Tongue (tissue), 3 donors: ENCODE measurements at places on chromosomes 13 and 19. TPM values are rescaled to one million over a fixed set of nuclear protein-coding genes. Genes with fewer than 3 reads are reported as not detected.

GRCh38 chr19:24065865-24066604 is 21.0 kb upstream of the ZNF254 start:
- no peak for DNase-seq

GRCh38 chr19:44788971-44789370 is 11.3 kb downstream of the CBLC start:
- no peak for DNase-seq

Gene ZNF320
- total RNA-seq: 27.7 TPM

DNA sequence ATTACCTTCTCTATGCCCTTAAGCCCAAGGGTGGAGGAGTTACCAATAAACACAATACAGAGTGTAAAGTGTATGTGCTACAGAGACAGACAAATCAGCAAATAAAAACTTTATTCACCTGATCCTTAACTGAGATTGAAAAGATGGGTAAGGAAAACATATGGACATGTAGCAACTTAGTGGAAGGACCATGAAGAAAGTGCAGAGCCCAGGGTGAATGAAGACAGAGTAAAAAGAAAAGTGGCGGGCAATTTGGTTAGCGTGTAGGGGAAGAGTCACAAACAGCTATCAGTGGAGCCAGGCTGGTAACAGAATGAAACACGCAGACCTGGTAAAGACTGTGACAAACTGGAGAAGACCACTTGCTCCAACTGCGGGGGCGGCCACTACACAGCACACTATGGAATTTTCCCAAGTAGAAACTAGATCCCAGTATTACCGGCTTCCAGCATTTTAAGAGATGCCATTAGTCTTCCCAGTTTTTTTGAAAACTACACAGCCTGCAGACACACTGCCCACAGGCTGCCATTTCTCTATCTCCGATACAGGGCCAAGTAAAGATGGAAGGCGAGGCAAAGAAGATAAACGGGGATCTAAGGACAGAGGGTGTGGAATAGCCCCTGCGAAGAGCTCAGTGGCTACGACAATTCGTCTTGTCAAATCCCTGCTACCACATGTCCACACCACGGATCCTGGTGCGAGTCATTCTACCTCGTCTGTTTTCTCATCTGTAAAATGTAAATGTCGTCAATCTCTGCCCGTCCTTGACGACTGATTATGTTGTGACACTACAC is 1.2 kb downstream of the UQCRFS1 start:
- peak; percentile 22 for DNase-seq

DNA sequence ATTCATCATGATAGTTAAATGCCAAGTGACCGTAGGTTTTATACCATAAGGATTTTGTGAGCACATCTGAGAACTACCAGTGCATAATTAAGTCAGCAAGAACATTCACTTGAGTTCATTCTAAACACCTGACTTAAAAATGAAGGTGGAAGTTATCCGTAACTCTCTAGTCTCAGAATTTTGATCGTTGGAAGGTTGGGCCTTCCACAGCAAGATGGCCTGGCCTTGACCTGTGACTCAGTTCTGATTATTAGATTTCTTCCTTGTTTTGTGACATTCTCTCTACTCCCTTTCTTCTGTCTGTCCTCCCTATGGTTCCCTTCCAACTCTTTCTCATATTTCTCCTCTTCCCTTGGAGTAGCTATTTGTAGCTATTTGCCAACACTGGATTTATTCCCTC is 20.0 kb upstream of the WDFY2 start:
- no peak for DNase-seq

- peak; percentile 77 for DNase-seq
These were observed 22.4 kb downstream of the LRCH1 start for GRCh38 chr13:46575301-46575771.

DNA sequence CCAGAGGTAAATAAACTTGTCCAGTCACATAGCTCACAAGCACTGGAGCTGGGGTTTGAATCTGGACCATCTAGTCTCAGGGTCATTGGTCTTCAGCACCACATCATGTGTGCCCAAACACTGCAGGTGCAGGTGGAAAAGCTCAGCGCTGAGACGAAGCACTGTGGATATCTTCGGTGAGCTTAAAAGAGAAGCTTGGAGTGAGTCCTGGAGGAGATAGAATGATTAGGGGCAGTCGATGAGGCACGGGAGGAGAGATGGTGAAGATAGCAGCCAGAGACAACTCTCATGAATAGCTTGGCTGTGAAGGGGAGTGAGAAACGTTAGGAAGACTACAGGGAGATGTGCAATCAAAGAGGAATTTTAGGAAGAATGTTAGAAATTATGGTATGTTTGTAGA is 389.3 kb downstream of the FGF9 start:
- DNase-seq: no peak

Gene LSR
- total RNA-seq: 26.5 TPM

- no peak for DNase-seq
These were observed 154.2 kb downstream of the TNFRSF19 start for GRCh38 chr13:23724196-23724970.

- no peak for DNase-seq
These were observed 447.7 kb downstream of the GPC6 start for GRCh38 chr13:93674337-93674755.

DNA sequence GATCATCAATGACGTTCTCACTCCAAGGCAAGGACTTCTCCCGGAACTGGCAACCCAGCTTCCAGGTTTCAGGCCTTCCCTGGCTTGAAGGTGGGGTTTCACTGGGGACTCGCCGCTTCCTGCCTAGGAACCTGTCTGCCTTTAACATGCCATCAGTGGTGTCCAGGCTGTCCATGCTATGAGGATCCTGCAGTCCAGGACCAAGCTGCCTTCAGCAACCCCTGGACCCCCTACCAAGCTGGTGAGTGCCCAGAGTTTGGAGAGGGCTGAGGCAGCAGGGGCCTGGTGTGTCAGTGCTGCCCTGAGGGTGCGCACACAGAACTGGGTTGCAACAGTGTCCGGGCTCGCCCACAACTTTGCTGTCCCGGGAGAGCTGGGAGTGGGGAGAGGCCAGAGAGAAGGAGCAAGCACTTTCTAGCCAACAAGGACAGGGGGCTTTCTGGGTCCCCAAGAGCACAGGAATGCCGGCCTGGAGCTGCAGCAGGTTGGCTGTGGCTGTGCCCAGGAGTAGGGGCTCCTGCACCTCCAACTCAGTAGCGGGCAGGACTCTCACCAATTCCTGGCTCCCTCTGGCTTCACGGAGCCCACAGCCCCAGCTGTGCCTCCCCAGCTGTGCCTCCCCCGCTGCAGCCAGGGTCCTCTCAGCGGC is 1563.2 kb upstream of the MIR17HG start:
- no peak for DNase-seq

DNA sequence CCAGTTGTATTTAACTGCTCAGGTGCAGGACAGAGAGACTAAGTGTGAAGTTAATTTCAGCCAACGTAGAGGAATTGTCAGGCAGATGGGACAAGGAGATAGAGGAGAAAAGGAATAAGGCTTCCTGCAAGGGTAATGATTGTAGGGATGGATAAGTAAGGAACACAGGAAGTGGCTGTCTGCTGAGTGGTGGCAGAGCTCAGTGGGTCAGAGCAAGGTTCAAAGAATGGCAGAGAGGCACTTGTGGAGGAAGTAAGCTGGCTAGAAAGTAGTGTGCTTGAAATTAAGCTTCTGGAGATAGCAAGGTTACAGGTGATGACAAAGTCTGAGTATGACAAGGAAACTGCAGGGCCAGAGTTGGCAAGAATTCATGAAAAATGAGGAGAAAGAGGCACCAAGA is 47.9 kb downstream of the USPL1 start:
- no peak for DNase-seq

- DNase-seq: no peak
These were observed at the start of gene HDGFL2 for GRCh38 chr19:4472174-4472974. Gene HDGFL2 (plus strand): TSS chr19:4472297. CDS start chr19:4472351, 54 bp downstream.

- no peak for DNase-seq
These were observed at the start of gene CLC for GRCh38 chr19:39737891-39738290. Gene CLC (minus strand): TSS chr19:39738029. CDS start chr19:39737952, 77 bp downstream.

Gene EDNRB
- total RNA-seq: 39.4 TPM

- DNase-seq: no peak
These were observed 4.6 kb upstream of the ACTL9 start for GRCh38 chr19:8703223-8703622.

Gene FBXL3
- total RNA-seq: 89.9 TPM

Gene LIN7B
- 6.1 TPM for total RNA-seq
